ENCODE measurements at places on chromosomes 12 and 14.

DNA sequence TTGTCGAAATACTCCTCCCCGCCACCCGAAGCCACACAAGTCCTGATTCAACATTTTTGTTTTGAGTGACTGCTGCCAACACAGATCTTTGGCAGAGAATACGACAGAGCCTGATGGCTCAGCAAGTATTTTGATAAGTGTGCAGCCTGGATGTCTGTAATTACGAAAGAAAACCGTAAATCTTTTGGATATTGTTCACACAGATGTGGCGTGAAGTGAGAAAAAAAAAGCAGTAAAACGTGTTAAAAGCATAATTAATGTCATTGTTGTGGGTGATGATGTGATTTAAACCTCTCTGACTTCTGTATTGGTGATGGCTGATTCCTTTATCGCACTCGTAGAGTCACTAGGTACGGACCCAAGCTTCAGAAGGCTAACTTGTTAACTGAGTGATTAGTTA is 98.7 kb downstream of the PHETA1 start:
- no peak for DNase-seq

GRCh38 chr12:132333766-132334165 is 4.4 kb upstream of the GALNT9 start:
- DNase-seq = no peak

- no peak for DNase-seq
These were observed 582.0 kb downstream of the BCL11B start for GRCh38 chr14:98689951-98690350.

- DNase-seq = no peak
These were observed 751 bp upstream of the HRK start for GRCh38 chr12:116881877-116882507.

DNA sequence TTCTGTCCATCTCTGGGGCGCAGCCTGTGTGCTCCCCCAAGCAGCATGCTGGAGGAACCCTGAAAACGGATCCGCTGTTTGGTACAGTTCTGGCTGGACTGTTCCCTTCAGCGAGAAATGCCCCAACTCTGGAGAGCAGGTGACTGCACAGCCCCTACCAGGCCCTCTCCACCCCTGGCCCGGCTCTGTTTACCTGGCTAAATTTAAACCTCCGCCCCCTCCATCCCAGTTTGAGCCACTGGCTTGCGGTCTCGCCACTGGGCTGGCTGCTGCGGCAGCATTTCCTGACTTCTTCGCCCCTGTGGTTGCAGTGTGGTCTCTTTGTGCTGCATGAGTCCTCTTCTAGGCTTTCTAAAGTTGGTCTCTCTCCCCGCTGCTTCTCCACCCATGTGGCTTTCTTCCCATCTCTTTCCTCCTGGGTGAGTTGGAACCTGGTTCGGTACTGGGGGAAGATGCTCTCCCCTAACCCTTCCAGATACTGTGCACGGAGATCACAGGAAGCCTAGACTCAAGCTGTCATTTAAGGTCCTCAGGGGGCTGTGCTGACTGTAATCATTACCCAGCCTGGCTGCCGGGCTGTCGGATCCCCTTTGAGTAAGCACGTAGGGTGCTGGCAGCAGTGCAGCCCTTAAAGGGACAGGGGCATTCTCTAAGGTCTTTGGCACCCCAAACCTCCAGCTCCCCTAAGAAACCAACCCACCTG is 60.6 kb downstream of the FBXL14 start:
- peak; percentile 31 for DNase-seq

DNA sequence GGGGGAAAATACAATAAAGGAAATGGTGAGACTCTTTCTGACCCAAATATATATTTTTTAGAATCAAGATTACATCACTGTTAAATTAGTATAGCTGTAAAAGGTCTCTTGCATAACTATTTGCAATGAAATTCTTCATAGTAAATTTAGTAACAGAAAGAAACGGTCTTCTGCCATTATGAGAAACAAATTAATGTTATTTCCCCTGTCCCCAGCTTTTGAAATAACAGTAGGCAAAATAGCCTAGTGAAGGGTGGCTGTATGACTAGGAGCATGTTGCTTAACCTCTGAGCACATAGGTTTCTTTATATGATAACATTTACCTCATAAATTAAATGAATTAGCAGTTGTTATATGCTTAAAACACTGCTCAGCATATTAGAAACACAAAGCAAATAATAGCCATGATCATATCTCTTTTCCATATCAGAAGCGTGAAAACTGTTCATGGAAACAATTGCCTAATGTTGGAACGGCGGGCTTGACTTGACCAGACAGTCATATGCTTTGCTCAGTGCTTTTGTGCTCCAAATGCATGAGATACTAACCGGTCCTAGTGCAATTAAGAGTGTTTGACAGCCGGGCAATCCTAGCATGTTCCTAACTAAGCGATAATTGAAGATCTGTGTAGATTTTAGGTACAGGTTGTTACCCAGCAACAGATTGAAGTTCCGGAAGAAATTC is 24.0 kb downstream of the BHLHE41 start:
- DNase-seq = no peak

GRCh38 chr14:67411370-67411769 is 595 bp downstream of the PLEK2 start:
- DNase-seq = no peak

- no peak for DNase-seq
These were observed 226.1 kb downstream of the ACSS3 start for GRCh38 chr12:81303935-81304334.

DNA sequence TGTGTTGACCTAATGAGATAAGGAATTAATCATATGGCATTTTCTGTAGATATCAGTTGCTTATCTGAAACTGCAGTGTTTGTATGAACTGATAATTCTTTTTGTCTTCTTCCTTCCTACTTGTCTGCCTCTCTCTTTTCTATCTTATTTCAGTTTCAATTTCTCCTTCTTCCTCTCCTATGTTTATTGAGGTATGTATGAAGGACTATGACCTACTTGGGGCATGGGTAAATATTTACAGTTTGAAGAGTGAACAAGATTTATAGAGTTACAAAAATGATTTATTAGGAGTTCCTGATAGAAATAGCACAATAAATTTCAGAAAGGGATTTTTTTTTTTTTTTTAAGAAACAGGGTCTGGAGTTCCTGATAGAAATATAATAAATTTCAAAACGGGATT is 88.7 kb upstream of the MUCL1 start:
- DNase-seq = no peak

DNA sequence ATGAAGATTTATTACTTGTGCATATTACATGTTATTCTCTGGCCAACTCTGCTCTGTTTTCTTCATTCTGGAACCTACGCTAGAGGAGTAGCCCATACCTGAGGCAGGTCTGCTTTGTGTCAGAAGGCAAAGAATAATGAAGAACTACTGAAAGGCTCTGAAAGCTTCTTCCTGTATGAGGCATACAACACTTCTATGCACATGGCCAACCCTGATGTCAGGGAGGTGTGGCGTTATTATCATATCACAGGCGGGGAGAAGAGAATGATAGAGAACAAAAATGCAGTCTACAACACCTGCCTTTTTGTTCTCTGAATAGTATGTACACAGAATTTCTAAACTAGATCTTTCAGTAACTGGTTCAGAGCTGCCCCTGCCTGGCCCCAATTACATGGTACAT is 32.5 kb upstream of the CRY1 start:
- DNase-seq = no peak

DNA sequence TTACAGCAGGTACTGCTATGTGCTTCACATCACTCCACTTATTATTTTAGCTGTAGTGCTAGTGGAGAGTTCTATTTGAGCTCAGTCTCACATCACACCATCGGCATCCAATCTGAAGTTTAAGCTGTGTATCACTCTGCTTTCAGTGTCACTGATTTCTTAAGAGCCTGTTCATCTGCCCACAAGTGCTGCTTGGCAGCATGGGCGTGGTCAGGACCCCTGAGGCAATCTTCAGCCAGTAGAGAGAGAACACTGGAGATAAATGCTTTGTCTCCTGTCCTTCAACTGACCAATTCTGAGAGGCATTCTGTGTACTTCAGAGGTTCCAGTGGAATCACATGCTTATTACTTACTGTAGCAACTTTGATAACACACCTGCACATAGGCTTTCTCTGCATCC is 728.8 kb downstream of the RPS29 start:
- no peak for DNase-seq

- no peak for DNase-seq
These were observed 27.6 kb downstream of the EML5 start for GRCh38 chr14:88765130-88765529.

DNA sequence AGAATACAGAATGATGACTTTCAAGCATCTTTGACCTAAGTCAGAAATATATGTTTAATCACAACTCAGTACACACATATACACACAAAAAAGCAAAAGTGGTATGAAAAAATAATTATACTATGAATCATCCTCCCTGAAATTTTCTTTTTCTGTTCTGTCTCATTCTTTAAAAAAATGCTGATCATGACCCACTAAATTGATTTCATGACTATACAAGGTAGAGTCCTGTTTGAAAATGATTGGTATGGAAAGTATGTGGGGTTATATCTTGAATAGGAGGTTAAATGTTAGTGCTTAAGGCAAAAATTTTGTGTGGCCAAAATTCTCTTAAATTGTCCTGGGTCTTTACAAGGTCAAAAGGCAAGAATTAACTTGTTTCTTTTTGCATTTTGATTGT is 80.4 kb downstream of the SUDS3 start:
- DNase-seq = no peak

DNA sequence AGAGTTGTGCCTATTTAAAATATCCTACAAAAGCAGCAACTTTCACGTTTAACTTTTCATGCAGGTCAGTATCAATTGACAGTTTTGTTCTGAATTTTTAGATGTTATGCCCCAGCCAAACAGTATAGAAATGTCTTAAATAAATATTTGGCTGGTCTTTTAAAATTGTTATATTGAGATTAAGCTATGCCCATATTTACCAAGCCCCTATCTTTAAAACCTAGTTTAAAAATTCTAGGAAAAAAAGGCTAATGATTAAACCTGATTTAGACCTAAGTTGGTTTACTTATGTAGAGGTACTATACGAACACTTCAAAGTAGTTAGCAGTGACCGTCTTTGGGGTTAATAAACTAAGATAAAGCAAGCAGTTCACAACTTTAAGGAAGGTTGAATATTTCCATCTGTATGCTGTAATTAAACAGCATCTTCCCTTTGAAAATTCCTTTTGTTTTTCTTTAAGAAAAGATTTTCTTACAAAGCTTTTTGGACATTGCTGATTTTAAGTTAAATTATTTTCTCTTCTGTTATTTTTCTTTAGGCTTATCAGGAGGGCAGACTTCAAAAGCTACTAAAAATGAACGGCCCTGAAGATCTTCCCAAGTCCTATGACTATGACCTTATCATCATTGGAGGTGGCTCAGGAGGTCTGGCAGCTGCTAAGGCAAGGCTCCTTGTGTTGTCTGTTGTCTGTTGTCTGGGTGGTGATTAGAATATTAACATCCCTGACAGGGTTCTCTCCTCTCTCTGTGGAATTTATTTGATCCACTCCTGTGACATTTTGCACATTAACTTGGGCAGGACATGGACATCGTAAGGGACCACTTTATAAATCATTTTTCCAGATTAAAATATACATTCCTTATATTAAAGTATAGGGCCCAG is 7.5 kb downstream of the EID3 start:
- DNase-seq = no peak

DNA sequence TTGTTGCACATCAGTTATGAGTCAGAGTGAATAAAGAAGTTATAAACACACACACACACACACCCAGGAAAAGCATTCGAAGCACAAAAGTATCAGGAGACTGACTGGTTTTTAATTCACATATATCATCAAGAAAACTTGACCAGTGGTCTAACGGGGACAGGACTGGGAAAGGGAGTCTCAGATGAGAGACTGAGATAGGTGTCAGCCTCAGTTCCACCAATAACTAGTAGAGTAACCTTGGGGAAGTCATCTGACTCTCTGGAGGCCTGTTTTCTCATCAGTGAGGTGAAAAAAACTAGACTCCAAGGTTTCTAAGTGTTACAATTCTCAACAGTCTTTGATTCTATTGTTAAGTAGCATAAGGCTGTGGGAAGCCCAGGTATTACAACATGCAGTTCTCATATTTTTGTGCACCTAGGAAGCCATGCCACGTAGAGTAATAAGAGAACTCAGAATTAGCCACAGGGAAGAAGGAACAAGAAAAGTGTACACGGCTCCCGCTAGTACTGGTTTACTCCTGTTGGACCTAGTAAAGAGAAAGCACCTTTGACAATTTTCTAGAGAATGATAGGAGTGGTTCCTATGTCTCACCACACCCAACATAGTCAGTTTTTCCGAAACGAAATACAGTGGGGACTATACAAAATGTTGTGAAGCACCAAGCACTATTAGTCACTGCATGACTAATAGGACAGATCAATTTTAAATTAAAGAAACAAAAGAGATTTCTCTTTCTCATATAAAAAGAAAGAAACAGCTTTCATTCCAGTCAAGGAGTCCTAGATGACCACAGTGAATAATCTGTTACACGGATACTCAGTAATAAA is 5.0 kb downstream of the PPTC7 start:
- DNase-seq = peak; percentile 16

DNA sequence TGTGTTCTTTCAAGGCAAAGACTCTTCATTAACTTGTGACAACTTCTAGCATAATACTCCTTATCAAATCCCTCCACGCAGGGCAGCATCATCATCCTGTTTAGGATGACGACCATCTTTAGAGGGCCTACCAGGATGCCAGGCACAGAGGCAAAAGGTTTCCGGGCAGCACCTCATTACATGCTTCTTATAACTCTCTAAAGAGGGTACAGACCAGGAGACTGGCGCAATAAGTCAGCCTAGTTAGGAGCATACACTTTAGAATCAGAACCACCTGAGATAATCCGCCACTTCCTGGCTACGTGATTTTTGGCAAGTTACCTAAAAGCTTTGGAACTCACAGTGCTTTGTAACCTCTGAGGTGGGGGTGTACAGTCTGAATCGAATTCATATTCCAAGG is 136.0 kb upstream of the NOS1 start:
- no peak for DNase-seq

DNA sequence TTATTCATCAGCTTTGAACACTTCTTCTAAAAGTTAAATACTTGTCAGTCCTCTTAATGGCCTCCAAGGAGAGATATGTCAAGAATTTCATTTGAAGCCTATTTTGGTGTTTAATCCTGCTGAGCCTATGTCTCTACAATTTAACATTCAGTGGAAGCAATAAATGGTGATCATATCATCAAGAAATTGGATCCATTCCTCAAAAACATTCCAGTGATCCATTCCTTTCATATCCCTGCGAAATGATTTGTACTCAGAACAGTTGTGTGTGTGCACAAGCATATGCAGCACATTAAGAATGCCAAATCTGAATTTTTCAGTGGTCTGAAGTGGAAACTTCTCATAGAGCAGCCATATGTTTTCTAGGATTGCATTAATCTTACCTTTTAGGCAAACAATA is 373.7 kb upstream of the SYT1 start:
- DNase-seq = no peak

DNA sequence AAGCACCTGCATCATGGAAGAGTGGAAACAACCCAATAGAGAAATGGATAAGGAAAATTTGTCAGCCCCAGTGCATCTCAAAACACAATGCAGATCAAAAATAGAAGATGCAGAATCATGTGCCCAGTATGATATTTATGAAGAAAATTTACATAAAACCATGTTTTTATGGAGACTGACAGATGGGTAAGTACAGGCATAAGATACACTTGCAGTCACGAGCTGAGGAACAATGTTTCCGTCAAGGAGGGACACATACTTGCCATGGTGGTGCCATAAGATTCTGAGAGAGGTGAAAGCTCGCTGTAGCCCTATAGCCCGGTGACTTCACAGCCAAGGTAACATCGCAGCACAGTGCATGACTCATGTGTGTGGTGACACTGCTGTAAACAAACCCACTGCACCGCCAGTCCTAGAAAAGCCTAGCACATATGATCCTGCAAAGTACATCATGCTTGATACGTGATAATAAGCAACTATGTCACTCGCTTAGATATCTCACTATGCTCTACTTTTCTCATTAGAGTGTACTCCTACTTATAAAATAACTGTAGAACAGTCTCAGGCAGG is 112.6 kb downstream of the RIMBP2 start:
- no peak for DNase-seq

- DNase-seq = no peak
These were observed 7.3 kb upstream of the RCOR1 start for GRCh38 chr14:102584871-102585869.
